ENCODE measurements at places on chromosomes 16 and 17.
A peak's percentile ranks its signal among the peaks of the same experiment; 100 is the strongest.

DNA sequence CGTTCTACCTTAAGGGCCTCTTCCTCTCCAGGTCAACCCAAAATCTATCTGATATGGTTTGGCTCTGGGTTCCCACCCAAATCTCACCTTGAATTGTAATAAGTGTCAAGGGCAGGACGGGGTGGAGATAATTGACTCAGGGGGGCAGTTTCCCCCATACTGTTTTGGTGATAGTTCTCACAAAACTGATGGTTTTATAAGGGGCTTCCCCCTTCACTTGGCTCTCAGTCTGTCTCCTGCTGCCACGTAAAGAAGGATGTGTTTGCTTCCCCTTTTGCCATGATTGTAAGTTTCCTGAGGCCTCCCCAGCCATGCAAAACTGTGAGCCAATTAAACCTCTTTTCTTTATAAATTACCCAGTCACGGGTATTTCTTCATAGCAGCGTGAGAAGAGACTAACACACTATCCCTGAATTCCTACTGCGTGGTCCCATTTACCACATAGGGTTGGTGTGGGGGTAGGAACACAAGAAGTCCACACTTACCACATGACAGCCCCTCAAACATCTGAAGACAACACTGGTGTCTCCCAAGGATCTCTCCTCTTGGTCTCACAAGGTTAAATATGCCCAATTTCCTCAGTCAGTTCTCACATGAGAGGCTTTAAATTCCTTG is 8.2 kb downstream of the COTL1 start:
- no peak for DNase-seq

- DNase-seq, result no peak
These were observed 27.9 kb upstream of the SLC38A10 start for GRCh38 chr17:81323083-81323369.

DNA sequence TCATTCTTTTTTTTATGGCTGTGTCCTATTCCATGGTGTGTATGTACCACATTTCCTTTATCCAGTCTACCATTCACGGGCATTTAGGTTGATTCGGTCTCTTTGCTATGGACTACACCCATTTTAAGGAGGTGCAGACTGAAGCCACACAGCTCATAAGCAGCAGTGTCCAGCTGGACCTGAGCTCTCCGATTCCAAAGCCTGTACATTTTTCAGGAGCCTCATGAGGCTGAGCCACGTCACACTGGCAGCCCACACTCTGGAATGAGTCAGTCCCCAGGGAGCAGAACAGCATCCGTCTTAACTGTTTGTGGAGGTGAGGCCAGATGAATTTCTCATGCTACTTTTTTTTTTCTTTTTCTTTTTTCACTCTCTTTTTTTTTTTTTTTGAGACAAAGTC is 116.1 kb downstream of the C16orf95 start:
- no peak for DNase-seq

DNA sequence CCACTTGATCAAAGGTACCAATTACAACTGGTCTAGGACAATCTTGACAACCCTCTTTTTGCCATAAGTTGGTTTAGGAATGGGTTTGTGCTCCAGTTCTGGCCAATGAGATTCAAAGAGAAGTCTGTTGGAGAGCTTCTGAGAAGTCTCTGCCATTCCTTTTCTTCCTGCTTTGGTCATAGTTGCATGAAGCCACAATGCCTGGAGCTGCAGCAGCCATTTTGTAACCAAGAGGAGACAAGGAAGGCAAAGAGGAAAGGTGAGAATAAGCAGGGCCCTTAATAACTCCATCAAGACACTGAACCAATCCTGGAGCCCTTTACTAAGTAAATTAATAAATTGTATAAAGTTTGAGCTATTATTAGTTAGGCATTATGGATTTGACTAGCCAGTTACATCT is 3.4 kb upstream of the C17orf50 start:
- DNase-seq, result no peak

DNA sequence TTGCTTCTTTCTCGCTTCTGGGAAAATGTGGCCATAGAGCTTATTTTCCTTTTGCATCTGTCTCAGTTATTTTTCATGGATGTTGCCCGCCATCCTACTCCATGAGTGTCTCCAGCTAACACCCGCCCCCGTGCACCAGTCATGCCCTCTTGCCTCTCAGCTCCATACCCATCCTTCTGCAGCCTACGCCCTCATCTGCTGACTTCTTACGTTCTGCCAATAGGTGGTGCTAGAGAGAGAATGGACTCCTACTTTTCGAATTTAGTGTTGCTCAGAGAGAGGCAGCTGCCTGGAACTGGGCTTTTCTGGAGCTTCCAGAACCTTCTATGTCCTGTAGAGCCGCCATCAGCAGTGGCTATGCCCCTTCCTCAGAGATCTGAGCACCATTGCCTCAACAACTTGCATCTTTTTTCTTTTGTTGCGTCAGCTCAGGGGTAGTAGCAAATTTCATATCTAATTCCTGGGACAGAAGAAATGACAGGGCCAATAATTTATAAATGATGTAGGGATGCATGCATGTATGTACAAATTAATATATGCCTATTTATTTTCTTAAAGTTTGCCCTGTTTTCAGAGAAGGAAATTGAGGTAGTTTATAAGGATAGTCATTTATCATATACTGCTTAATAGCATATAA is 119.7 kb upstream of the MYOCD start:
- DNase-seq, result no peak

GRCh38 chr16:66402166-66402565 is 24.9 kb upstream of the BEAN1 start:
- no peak for DNase-seq

GRCh38 chr16:28823291-28823872 is 583 bp downstream of the ATXN2L start:
- no peak for DNase-seq

GRCh38 chr17:69144331-69145255 is 2.9 kb upstream of the ABCA6 start:
- no peak for DNase-seq

GRCh38 chr17:76207275-76208059 is 32.8 kb downstream of the RNF157 start:
- no peak for DNase-seq

GRCh38 chr16:1337486-1337885 is 4.0 kb downstream of the BAIAP3 start:
- DNase-seq, result no peak

GRCh38 chr17:29825604-29826003 is 104.4 kb downstream of the SSH2 start:
- no peak for DNase-seq

DNA sequence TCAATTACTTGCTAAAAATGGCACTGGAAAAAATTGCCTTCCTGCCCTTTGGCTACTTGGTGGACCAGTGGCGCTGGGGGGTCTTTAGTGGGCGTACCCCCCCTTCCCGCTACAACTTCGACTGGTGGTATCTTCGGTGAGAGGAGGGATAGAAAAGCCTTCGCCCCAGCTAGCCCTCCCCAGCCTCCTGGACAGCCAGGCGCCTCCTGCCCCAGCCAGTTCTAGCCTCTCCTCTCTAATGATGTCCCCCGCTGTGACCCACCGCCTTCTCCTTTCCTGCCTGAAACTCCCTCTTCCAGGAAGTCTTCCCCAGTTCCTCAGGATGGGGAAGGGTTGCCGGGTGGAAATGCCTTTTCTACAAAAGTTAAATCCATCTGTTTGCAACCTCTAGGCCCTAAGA is 6.2 kb downstream of the ACE start:
- no peak for DNase-seq

DNA sequence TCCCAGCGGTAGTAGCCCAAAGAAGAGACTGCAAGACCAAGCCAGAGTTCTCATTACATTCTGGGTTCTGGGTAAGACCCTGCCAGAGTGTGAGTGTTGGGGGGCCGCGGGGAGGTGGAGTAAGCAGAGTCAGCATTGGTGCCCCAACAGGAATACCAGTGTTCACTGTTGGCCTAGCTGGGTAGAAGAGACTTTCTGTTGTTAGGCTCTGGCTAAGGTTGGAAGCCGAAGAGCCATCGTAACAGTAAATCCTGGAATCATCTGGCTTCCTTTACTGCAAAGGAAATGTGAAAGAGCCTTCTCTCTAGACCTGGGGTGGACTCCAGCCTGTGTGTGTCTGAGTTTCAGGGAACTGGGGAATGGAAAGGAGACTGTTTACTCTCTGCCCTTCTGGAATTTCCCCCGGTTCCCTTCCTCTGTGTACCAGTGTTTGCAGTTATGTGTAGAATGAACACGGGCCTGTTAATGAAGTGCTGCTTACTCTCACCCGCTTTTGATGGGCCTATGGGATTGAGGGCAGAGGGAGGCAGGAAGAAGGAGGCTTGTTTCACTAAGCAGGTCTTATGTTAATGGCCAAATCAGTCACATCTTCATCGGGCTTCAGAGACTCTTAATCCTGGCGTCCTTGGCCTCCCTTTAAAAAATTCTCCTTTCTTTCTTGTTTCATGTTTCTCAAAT is 68.5 kb downstream of the WWP2 start:
- no peak for DNase-seq

GRCh38 chr16:67562918-67563707 is 787 bp downstream of the CTCF start:
- peak; percentile 22 for DNase-seq

GRCh38 chr17:74325376-74325742 is 667 bp upstream of the KIF19 start:
- DNase-seq, result no peak

DNA sequence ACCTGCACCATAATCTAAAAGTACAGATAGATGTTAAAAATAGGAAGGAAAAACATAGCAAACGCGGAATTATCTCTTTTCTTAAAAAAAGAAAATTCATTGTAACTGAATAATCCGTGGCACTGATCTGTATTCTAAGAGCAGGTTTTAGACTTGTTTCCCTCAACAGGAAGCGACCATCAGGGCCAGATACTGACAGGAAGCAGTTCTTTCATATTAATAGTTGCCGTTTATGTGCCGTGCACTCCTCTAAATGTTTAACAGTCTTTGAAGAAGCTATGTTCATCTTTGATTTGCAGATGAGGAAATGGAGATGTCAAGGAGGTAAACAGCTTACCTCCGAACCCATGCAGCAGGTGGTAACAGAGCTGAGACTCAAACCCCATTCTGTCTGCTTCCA is 23.6 kb downstream of the DYNLRB2 start:
- no peak for DNase-seq

GRCh38 chr16:23595246-23595950 is 718 bp downstream of the NDUFAB1 start:
- DNase-seq, result no peak

- DNase-seq, result no peak
These were observed 73.8 kb downstream of the CMIP start for GRCh38 chr16:81518439-81518757.

DNA sequence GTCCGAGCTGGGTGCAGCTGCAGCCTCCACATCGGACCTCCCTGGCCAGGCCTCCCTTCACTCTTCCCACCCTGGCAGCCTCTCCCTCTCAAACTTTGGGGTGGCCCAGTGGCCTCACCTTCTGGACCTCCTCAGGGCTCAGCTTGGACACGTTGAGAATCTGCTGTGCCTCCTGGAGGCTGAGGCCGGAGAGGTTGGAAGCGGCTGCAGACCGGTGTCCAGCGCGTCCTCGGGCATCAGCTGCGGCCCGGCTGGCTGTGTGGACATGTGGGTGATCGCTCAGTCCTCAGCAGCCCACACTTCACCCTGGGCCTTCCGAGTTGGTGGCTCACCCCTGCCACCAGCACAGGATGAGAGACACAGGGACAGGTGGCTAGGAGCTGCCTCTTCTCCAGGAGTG is 9.9 kb downstream of the PAM16 start:
- no peak for DNase-seq

DNA sequence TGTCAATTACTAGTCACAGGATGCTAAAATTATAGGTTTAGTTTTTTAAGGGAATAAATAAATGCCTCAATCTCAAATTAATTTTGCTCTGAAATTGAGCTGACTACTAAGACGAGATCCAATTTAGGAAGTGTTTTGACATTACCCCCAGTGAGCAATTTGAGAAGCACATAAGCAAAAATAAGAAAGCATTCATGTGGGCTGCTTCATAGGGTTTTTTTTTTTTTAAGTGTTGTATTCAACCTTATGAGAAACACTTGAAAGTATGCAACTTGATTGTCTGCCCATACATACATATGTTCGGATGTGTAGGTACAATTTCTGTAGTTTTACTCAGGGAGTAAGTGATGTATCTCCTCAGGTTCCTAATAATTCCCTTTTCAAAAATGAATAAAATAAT is 77.6 kb downstream of the PRKCA start:
- no peak for DNase-seq

DNA sequence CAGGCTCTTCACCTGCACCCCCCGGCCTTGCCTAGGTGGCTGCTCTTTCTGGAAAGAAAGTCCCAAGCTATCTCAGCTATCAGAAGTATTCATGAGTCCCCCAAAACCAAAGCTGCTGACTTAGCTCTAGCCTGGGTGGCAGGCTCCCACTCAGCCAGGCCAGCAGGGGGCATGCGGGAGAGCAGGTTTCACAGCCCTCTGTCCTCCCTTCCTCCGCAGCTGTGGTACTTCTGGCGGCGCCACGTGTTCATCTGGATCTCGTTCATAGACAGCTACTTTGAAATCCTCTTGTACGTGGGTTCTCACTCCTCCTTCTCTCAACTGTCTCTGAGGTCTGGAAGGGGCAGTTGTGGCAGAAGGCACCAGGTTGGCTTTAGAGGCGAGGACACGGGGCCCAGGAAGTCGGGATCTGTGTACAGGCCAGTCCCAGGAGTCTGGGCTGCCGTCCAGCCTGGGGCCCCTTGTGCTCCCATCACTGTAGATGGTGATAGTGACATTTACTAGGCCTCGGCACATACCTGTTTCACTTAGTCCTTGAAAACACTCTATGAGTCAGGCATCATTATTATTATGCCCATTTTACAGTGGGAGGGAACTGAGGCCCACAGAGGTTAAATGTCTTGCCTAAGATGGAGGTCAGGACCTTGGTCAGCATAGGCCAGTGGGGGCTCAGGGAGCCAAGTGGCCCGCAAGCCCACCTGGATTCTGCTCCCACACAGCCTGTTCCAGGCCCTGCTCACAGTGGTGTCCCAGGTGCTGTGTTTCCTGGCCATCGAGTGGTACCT is 12.9 kb downstream of the TRPV2 start:
- DNase-seq, result no peak

GRCh38 chr16:81900456-81900855 is 110.8 kb downstream of the SDR42E1 start:
- DNase-seq, result no peak
